ENCODE measurements at places on chromosomes 16 and 17.

- no peak for DNase-seq
These were observed 28.2 kb upstream of the KPNB1 start for GRCh38 chr17:47621293-47622179.

DNA sequence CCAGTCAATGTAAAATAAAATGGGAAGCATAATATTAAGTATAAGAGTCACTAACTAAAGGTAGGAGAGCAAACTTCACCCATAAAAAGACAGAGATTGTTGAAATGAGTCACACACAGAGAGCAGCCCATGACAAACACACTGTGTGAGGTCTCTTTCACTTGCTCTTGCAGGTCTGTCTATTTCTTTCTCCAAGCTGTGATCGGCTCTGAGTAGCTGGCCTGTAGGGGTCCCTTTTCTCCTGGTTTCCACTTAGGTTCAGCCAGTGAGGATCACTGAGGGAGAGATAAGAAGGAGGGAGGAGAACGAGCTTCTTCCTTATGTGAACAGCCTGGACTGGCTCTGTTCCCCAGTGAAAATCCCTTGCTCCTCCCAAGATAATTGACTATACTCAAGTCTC lies 133.7 kb upstream of the HS3ST3A1 start:
- DNase-seq, result no peak

GRCh38 chr16:46853713-46854443 lies 22.9 kb upstream of the C16orf87 start:
- peak; percentile 65 for DNase-seq

GRCh38 chr16:54174750-54175149 lies 111.8 kb downstream of the IRX3 start:
- no peak for DNase-seq

DNA sequence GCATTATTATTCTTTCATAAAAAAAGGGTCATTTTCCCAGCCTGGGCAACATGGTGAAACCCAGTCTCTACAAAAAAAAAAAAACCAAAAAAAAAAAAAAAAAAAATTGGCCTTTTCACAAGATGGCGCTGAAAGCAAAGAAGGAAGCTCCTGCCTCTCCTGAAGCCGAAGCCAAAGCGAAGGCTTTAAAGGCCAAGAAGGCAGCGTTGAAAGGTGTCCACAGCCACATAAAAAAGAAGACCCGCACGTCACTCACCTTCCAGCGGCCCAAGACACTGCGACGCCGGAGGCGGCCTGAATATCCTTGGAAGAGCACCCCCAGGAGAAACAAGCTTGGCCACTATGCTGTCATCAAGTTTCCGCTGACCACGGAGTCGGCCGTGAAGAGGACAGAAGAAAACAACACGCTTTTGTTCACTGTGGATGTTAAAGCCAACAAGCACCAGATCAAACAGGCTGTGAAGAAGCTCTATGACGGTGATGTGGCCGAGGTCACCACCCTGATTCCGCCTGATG lies 4.9 kb upstream of the PGAP6 start:
- no peak for DNase-seq

GRCh38 chr16:17420816-17421215 lies 49.9 kb downstream of the XYLT1 start:
- DNase-seq, result no peak

DNA sequence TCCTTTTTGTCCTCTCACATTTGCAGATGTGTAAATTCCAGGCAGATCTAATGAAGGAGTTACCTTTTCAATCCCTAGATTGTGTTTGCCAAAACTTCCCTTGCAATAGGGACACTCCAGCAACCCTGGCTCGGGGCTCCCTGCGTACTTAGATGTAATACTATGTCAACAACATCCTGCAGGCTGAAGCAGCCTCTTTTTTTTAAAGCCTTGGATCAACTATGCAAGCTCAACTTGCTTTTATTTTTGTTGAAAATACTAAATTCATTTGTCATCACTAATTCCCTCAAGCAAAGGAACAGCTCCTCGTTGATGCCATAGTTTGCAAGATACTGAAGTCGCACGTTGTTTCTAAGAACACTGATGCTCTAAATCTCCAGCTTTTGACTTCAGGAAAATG lies 59.1 kb downstream of the GRIN2A start:
- DNase-seq, result no peak

GRCh38 chr16:80274576-80275191 lies 266.1 kb upstream of the DYNLRB2 start:
- DNase-seq, result no peak

- no peak for DNase-seq
These were observed 38.2 kb downstream of the KSR1 start for GRCh38 chr17:27494192-27495091.

DNA sequence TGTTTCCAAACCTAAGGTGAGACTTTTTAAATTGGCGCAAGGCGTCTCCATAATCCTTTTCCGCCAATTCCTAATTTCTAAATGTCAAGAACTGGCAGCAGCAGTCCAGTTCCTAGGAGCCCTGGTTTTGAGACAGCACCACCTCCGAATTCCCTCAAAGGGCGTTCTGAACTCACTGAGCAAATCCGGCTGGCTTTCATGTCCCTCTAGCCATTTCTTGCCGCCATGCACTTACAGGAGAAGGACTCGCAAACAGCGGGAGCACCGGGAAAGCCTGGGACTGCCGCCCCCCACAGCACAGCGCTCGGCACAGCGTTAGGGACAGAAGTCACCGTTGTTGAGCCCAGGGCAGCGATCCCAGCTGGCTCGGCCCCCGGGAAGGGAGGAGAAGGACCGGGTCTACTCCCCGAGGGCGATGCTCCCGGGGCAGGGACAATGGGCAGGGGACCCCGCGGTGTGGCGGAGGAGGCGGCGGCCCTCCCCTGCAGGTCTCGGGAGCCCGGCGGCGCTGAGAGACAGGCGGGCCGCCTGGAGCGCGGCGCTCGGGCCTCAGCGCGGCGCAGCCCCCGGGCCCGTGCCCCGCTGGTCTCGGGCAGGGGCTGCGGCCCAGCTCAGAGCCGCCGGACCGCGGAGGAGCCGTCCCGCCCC lies 545 bp downstream of the ARHGAP17 start:
- peak; percentile 26 for DNase-seq

GRCh38 chr17:77803726-77804125 lies 154.8 kb upstream of the TNRC6C start:
- DNase-seq, result no peak

All from activated CD4-positive, alpha-beta T cell treated with anti-CD3 and anti-CD28 coated beads, Interleukin-2, Interleukin-4, amounts not matched to agents 100 ng/mL and 50 ng/mL, durations not matched to agents 16 hours and 8 hours (primary cell).